Naive thymus-derived CD8-positive, alpha-beta T cell (primary cell): ENCODE measurements at places on chromosomes 7 and 10.

DNA sequence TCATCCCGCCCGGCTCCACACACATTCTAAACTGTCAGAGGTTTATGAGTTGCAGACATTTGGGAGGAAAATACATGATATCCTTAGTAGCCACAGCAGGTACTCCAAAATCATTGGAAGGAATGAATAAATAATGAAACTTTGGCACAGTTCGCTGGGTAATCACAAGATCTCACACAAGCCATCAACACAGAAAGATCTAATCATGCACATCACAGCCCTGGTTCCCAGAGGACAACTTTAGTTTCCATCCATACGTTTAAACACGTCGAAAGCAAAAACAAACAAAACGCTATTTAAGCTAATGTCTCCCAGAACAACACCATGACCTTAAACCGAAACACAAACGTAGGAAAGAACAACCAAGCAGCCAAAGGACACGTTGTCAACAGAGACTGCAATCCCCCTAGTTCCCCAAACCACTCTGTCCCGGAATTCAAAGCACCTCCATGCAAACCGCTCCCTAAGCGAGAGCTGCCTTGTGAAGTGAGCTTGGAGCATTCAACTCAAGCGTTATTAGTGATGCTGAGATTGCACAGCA, 12.3 kb downstream of the SVIL start:
- no peaks in the 10 kb centered on the region for H3K27me3 ChIP-seq
- peaks cover 26% of the 10 kb centered on the region for H3K4me1 ChIP-seq
- no peak overlapping the region for H3K27ac ChIP-seq
- peaks cover 2% of the 10 kb centered on the region for H3K36me3 ChIP-seq

DNA sequence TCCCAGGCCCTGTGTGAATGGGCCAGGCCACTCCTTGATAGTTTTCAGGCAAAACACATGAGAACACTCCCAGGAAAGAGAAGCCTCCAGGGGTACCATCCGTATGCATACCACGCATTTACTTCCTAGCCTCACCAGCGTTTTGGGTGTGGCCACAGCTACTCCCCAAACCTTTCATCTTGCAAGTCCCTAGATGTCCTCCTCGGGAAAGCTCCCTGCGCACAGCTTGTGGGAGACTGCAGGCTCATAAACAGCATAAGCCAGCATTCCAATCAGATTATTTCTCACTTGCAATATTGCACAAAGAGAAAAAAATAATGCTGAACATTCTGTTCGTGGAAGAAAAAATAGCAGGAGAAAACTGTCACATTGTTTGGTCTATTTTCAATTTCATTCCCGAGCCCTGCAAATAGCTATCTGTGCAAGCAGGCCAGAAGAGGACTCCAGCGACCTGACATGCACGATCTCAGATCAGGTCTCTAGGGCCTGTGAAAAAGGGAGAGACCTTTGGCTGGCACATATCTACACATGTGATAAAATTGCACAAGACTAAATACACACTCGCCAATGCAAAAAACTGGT, 175.6 kb downstream of the PLXNA4 start:
- DNase-seq = no peak
- no peaks in the 10 kb centered on the region for H3K27me3 ChIP-seq
- no peaks in the 10 kb centered on the region for H3K4me1 ChIP-seq
- H3K27ac ChIP-seq = peak overlapping the region; percentile 52
- no peaks in the 10 kb centered on the region for H3K36me3 ChIP-seq

DNA sequence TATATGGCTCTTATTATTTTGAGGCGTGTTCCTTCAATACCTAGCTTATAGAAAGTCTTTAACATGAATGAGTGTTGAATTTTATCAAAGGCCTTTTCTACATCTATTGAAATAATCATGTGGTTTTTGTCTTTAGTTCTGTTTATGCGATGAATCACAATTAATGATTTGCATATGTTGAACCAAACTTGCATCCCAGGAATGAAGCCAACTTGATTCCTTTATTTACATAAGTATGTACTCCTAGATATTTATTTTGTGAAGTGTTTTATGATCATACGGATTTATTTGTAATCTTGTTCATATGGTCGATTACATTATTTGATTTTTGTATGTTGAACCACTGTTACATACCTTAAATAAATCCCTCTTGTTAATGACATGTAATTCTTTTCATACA, 244.3 kb upstream of the KCND2 start:
- no peaks in the 10 kb centered on the region for H3K4me1 ChIP-seq
- H3K27ac ChIP-seq = no peak overlapping the region
- H3K36me3 ChIP-seq = no peaks in the 10 kb centered on the region
- no peak for DNase-seq

GRCh38 chr7:25572423-25572822, 344.1 kb upstream of the NPVF start:
- DNase-seq = no peak
- H3K4me3 ChIP-seq = no peak overlapping the region
- H3K27ac ChIP-seq = no peak overlapping the region
- no peaks in the 10 kb centered on the region for H3K36me3 ChIP-seq
- H3K4me1 ChIP-seq = peaks cover 4% of the 10 kb centered on the region

DNA sequence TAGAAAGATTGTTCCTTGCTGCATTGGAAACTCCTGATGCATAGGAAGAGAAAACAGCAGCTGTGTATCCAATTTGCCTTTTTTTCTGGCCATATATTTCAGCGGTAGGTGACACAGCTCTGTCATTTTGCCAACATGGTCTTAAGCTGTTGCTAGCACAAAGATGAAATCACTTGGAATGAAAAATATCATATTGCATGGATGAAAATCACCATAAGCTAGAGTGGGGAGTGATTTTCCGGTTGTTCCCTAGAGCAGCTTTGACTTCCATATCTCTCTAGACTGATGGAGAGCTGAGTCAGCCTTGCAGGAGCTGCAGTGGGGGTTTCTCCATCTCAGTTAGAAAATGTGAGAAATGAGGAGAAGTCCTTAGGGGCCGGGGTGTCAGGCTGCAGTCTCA, 38.3 kb upstream of the BTBD16 start:
- DNase-seq = no peak
- no peaks in the 10 kb centered on the region for H3K4me1 ChIP-seq
- H3K4me3 ChIP-seq = no peak overlapping the region
- no peaks in the 10 kb centered on the region for H3K36me3 ChIP-seq
- H3K27me3 ChIP-seq = peaks cover 16% of the 10 kb centered on the region

DNA sequence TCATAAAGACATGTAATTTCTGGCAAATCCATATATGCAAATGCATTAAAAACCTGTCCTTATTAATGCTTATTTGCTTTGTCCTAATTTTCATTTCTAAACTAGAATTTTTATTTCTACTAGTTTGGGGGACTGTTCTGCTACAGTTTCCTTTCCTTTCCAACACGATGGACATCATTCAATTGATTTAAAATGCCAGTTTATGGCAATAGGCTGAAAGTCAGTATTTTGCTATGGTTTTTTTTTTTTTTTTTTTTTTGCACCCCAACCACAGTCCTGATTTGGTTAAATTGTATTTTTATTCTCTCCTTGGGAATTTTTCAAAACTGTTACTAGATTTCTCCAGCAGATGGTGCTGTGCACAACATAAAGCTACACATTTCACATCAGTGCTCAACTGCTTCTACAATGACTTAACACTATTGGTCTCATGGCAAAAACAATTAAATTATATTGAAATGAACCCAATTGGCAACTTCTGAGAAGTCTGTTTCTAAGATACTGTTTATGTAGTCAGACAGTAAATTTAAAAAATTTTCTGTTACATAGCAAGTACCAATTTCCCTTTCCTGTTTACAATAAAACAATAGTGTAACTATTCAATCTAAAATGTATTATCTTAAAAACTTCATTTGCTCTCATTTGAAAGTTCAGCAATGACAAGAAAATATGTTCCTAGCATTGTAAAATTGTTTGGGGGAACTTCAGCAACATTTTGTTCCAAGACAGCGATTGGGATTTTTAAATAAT, 193.8 kb upstream of the CCDC6 start:
- H3K4me1 ChIP-seq = no peaks in the 10 kb centered on the region
- peak; percentile 17 for DNase-seq
- H3K36me3 ChIP-seq = peaks cover 4% of the 10 kb centered on the region
- no peak overlapping the region for H3K4me3 ChIP-seq
- no peak overlapping the region for H3K27ac ChIP-seq

- H3K4me1 ChIP-seq = no peaks in the 10 kb centered on the region
- no peaks in the 10 kb centered on the region for H3K36me3 ChIP-seq
- no peak overlapping the region for H3K4me3 ChIP-seq
- peak overlapping the region; percentile 32 for H3K27ac ChIP-seq
- H3K27me3 ChIP-seq = no peaks in the 10 kb centered on the region
Measured at GRCh38 chr7:27678617-27679260, 16.1 kb upstream of the HIBADH start.

DNA sequence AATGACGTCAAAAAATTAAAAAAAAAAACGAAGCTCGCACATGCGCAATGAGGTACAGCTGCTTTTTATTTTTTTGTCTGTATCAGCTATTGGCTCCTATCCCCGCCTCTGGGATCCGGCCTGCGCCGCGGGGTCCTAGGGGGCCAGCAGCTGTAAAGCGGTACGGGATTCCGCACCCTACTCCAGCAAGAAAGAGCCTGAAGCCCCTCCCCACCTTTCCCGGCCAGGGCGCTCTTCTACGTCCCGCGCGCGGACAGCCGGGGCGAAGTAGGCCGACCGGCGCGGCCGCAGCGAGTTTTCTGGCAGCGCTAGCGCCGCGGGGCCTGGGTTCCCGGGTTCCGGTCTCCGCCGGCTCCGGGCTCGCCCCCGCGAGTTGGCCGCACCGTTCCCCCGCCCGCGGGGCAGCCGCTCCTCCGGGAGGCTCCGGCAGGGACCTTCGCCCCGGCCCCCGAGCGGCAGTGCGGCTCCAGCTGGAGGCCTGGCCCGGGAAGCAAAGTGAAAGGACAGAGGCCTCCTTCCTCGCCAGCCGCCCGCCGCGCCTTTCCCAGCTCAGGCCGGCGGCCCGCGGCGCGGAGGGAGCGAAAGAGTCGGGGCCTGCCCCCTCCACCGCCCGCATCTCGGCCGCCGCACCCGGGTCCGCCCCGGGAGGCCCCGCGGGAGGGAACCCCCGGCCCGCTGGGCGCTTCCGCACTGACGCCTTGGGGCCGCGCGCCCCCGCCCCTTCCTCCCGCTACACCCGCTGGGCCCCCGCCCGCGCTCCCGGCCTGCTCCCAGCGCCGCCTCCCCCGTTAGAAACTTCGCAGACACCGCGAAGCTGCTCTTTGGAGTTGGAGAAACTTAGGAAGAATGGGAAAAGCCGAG, 4.7 kb upstream of the SPAG6 start:
- H3K27ac ChIP-seq = peak overlapping the region; percentile 86
- H3K4me1 ChIP-seq = peaks cover 38% of the 10 kb centered on the region
- peaks cover 71% of the 10 kb centered on the region for H3K27me3 ChIP-seq
- peak; percentile 37 for DNase-seq
- peak overlapping the region; percentile 77 for H3K4me3 ChIP-seq

DNA sequence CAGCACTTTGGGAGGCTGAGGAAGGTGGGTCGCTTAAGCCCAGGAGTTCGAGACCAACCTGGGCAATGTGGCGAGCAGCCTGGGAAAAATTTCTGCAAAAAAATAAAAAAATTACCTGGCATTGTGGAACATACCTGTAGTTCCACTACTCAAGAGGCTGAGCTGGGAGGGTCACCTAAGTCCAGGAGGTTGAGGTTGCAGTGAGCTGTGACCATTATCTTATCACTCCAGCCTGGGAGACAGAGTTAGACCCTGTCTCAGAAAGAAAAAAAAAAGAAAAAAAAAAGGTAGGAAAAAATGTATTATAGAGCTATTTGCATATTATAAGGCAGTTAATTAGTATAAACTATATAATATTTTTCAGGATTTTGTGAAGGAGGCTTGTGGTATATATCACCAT, 11.0 kb upstream of the TSPAN13 start:
- H3K4me3 ChIP-seq = no peak overlapping the region
- H3K4me1 ChIP-seq = no peaks in the 10 kb centered on the region
- no peak overlapping the region for H3K27ac ChIP-seq
- no peaks in the 10 kb centered on the region for H3K36me3 ChIP-seq

- H3K4me1 ChIP-seq = no peaks in the 10 kb centered on the region
- no peak for DNase-seq
- H3K4me3 ChIP-seq = no peak overlapping the region
- peaks cover 12% of the 10 kb centered on the region for H3K27me3 ChIP-seq
- H3K27ac ChIP-seq = no peak overlapping the region
- H3K36me3 ChIP-seq = no peaks in the 10 kb centered on the region
Measured at GRCh38 chr10:119981826-119982225, 89.3 kb downstream of the SEC23IP start.

GRCh38 chr7:92904244-92905131, 68.1 kb upstream of the CDK6 start:
- no peak overlapping the region for H3K27ac ChIP-seq
- no peaks in the 10 kb centered on the region for H3K36me3 ChIP-seq

DNA sequence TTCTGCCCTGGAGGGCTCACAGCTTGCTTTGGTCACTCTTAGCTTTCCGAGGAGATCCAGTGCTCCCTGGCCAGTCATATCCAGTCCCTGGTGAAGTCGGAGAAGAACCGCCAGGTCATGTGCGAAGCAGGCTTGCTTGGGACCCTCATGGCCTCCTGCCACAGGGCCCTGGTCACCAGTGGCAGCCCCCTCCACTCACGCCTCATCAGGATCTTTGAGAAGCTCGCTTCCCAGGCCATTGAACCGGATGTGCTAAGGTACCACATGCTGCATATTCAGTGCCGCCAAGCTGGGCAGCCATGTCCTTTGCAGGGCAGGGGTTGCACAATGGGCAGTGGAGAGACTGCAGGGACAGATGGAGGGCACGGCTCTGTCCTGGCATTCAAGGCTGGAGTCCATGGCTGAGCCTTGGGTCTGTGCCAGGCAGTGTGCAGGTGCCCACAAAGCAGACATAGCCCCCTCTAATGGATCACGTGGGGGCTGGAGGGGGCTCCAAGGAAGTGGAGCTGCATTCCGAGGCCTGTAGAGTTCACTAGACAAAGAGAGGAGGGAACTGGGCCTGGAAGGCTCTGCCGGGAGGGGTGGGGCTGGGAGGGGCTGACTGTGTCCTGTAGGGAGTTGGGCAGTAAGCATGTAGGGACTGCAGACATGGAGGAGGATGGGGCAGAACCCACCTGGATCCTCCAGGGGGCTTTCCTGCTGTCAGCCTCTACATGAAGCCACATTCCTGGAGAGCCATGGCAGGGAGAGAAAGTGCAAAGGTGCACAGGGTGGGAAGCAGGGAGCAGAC, 89.9 kb downstream of the WDFY4 start:
- no peaks in the 10 kb centered on the region for H3K27me3 ChIP-seq
- no peak for DNase-seq
- no peaks in the 10 kb centered on the region for H3K36me3 ChIP-seq

GRCh38 chr10:69759641-69760040, 42.1 kb upstream of the COL13A1 start:
- DNase-seq = no peak
- H3K27me3 ChIP-seq = no peaks in the 10 kb centered on the region
- no peaks in the 10 kb centered on the region for H3K4me1 ChIP-seq
- H3K27ac ChIP-seq = no peak overlapping the region
- H3K4me3 ChIP-seq = no peak overlapping the region
- H3K36me3 ChIP-seq = no peaks in the 10 kb centered on the region

GRCh38 chr7:27051451-27051850, 44.3 kb downstream of the HOXA1 start:
- no peak overlapping the region for H3K4me3 ChIP-seq
- no peak overlapping the region for H3K27ac ChIP-seq
- DNase-seq = no peak
- no peaks in the 10 kb centered on the region for H3K27me3 ChIP-seq

GRCh38 chr7:126495001-126495400, 757.7 kb downstream of the GRM8 start:
- H3K4me3 ChIP-seq = no peak overlapping the region
- no peaks in the 10 kb centered on the region for H3K36me3 ChIP-seq
- no peaks in the 10 kb centered on the region for H3K27me3 ChIP-seq
- no peak overlapping the region for H3K27ac ChIP-seq
